Activated CD8-positive, alpha-beta memory T cell treated with anti-CD3 and anti-CD28 coated beads, Interleukin-2, amount 50 U/mL, for 48 hours (primary cell): ENCODE measurements at places on chromosomes 2 and 18.

DNA sequence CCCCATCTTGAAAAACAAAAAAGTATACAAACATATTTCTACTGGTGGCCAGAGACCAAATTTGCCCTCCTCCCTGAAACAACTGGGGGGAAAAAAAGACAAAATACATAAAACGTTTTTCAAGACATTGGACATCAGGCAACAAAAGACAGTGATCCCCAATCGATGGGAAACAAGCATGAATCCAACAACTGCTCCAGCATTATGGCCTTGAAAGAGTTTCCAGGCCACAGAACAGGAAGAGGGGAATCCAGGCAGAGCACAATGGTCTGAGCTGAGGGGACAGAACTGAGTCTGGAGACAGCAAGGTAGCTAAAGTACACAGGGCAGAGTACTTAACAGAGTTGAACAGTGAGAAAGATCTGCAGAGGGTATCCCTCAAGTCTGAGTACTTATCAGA lies 4.4 kb downstream of the CCDC88A start:
- no peak for DNase-seq

- no peak for DNase-seq
Measured at GRCh38 chr2:165648801-165649200, 145.2 kb downstream of the GALNT3 start.

DNA sequence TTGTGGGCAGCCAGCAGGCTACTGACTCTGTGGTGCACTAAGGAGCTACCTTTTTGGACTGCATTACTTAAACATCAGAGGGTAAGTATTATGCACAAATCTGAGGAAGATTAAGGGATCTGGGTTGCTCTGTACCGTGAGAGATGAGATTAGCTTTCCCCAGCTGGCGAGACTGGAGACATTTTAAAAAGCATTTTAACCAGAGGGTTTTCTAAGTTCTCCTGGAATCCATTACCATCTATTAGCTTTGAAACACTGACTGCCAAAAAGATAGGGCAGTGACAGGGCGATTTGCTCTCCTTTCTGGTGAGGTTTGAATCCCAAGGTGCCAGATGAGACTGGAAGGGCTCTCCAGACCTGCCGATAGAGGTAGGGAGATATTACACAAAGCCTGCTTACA lies 63.2 kb downstream of the LYPD6 start:
- no peak for DNase-seq

- DNase-seq, result no peak
Measured at GRCh38 chr2:159111346-159111927, 143.0 kb downstream of the TANC1 start.

GRCh38 chr2:120803764-120804335 lies 68.2 kb downstream of the GLI2 start:
- no peak for DNase-seq

- no peak for DNase-seq
Measured at GRCh38 chr2:20218331-20219320, 6.3 kb downstream of the SDC1 start.

DNA sequence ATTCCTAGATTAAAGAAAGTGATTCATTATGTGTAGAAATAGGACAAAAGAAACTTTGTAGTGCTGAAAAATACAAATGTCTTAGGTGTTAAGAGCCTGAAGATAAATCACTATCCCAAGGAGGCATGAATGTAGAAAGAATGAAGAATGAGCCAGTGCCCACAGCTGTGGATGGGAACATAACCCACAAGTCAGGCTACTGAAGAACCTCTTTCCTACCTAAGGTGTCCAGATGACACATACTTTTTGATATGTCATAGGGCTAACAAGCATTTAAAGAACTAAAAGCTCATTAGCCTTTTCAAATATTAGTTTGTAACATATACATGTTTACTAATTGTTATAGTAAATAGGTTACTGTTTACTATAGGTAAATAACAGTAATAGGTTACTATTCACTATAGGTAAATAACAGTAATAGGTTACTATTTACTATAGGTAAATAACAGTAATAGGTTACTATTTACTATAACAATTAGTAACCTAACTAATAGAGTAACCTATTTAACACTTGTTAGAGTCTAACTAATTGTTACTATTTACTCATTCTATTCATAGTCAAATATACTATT lies 275.0 kb upstream of the KYNU start:
- no peak for DNase-seq
